Activated CD4-positive, alpha-beta T cell treated with anti-CD3 and anti-CD28 coated beads for 36 hours (primary cell): ENCODE measurements at places on chromosomes 5 and 9.

DNA sequence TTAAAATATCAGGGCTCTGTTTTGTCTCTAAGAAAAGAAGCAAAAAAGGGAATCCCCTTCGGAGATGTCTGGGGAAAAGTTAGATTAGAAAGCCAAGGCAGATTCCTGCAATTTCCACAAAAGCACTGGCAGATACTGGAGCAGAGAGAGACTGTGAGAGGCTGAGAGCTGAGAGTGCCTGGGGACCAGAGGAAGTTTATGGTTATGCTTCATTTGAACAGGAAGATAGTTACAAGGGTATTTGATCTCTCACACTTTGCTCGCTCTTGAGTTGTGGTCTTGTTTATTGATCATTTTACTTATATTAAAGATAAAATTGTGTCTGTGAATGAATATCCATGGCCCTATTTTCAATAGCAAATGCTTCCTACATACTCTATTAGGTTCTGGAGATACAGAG is 32.8 kb upstream of the FAM81B start:
- no peak for DNase-seq

GRCh38 chr5:172958331-172959046 is 735 bp upstream of the RPL26L1 start:
- peak; percentile 83 for DNase-seq

DNA sequence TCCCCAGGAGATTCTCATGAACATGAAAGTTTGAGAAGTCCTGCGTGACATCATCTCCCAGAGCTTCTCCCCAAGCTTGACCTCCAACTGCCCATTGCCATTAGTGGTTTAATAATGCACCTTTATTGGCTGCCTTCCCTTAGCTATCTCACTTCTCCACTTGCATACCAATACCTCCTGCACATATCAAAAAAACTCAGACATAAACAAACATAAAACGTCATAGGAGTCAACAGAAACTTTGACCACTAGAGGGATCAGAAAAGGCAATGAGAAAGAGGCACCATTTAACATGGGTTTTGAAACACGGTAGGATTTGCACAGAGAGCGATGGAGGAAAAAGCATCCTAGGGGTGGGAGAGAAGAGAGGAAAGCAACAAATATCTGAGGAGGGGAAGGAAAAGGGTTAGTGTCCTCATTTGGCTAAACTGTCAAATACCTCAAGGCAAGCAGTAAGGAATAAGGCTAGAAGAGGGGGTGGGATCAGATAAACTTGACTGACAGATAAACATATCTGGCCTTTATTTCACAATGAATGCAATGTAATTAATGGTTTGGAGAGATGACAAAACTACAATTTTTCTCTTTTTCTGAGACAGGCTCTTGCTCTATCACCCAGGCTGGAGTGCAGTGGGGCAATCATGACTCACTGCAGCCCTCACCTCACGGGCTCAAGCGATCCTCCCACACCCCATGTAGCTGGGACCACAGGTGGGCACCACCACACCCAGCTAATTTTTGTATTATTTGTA is 27.0 kb downstream of the GNAQ start:
- DNase-seq = no peak

DNA sequence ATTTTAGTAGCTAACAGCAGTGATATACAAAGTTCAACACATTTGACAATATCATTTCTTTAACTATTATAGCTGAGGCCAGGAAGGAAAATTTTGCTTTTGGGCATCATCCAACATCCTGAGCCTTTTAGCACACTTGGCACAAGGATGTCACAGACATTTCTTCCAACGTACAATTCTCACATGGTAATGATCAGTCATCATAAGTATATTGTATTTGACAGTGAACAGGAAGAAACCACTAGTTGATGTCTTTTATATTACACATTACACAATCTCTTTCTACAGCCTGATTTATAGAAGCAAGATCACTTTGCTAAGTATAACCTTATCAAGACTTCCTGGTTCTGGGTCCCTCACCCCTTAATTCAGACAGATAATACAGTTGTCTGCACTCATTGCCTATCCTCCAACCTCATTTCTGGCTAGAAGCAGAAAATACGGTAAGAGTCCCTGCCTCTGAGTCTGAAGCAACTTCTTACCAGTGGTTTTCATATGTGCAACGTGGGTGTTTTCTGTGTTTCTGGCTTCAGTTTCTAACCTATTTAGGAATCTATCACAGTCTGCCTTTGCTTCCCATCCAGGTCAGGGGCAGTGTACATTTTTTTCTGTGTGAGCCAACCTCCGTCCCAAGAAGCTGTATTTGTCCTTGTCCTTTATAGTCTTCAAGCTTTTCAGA is 167.8 kb downstream of the PAM start:
- no peak for DNase-seq

DNA sequence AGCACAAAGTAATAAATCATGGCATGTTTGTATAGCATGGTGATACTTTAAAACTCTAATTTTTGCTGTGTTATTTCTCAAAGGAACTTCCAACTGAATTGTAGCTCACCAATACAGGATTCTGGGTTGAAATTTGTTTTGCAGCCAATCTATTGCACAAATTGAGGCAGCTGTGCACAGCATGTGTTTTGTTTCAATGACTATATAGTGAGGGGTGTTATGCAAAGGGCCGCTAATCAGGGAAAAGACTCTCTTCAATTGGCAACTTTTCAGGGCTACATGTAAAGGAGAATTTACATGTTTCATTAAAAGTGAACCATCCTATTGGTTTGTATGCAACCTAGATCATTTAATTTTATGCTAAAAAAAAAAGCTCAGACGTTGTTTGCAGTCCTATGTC is 44.6 kb downstream of the PLPPR1 start:
- no peak for DNase-seq

DNA sequence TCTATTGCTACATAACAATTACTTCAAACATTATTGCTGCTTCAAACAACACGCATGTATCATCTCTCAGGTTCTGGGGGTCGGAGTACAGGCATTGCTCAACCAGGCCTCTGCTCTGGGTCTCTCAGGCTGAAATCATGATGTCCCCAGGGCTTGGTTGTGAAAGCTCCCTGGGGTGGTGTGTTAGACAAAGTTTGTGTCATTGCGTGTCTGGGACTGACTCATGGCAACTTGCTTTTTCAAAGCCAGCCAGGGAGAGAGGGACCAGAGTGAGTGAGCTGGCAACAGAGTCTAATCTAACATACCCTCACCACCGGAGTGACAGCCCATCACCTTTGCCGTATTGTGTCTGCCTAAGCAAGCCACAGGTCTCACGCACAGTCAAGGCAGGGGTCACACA is 259.2 kb upstream of the NFIL3 start:
- no peak for DNase-seq

DNA sequence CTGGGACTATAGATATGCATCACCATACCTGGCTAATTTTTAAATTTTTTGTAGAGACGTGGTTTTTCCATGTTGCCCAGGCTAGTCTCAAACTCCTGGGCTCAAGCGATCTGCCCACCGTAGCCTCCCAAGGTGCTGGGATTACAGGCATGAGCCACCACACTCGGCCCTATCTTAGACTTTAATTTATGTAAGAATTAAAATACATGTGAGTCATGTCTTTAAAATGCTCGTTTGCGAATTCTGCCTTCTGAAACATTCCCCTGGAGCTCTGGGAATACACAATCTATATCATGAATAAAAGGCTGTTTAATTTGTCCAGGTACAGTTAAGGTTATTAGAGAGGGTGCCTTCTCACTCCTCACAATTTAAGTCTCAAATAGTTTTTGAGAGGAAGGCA is 32.8 kb downstream of the RHOBTB3 start:
- DNase-seq = no peak

DNA sequence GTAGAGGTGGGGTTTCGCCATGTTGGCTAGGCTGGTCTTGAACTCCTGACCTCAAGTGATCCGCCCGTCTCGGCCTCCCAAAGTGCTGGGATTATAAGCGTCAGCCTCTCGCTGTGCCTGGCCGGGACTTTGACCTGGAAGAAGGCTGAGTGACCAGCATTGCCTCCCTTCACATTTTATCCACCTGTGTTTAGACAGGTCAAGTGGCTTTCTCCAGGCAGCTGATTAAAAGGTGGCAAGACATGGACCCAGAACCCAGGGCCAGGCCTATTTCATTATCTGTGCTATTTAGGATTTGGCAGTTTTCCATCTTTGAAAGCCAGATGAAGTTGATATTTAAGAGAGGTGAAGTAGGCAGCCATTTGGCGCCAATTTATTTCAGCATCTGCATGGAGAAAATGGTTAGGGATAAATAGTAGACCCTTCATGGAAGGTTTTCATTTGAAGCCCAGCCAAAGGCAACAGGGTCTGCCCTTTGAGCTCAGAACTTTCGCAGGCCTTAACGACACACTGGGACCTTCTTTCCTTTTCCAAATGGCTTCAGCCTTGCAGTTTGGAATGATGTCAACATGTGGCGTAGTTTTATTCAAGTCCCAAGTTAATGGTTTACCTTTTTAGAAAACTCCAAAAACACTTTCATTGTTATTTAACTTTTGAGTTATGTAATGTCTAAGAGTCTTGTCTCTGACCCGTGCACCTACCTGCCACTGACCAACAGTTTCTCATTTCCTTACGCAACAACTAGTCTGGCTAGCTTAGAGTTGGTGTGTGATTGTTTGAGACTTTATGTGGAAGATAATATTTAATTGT is 8.4 kb downstream of the DAPK1 start:
- DNase-seq = no peak

GRCh38 chr9:121354141-121354540 is 15.9 kb downstream of the STOM start:
- no peak for DNase-seq

DNA sequence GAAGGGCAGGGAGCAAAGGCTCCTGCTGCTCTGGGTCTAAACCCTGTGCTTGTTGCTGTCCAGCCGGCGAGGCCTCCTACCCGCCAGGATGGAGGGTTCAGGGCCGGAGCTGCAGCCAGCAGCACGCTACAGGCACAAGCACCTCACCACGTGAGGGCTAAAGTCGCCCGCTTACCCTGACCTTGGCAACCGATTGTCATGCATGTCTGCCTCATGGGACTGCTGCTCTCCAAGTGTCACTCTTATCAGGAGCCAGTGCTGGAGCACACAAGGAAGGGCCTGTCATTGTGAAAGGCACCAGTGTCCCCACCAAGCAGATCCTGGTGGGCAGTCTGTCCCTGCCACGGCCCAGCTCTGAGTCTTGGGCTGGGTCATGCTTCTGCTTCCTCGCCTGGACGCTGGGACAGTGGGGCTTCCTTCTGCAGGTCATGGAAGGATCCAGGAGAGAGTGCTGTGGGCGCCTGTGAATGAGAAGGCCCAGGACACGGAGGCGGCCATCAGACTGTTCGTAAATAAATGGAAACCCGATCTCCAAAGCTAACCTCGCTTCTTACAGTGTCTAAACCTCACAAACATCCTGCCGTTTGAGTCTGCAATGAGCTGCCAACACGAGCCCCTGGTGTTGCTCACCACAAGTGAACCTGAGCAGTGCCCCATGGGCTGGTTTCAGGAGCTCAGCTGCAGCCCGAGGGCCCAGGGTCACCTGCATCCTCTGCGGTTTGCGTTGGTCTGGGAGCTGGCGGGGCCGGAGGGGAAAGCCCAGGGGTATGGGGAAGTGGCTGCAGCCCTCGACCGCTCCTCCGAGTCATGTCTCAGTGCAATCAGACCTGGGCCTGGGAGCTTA is 58.2 kb upstream of the RXRA start:
- DNase-seq = no peak

DNA sequence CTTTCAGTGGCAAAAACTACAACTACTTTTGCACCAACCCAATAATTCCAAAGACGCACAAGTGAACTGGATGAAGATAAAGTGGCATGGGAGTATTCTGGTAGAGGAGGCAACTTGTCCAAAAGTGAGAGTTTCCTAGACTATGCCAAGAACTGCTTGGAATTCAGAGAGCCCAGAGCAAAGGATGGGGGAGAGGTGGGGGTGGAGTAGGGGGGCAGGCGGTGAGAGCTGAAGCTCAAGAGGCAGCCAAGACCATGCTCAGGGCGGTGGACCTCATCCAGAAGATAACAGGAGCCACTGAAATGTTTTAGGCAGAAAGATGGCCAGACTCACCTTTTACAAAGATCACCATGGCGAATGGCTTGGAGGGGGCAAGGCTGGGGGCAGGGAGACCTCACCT is 242.5 kb downstream of the SEC61B start:
- DNase-seq = no peak

DNA sequence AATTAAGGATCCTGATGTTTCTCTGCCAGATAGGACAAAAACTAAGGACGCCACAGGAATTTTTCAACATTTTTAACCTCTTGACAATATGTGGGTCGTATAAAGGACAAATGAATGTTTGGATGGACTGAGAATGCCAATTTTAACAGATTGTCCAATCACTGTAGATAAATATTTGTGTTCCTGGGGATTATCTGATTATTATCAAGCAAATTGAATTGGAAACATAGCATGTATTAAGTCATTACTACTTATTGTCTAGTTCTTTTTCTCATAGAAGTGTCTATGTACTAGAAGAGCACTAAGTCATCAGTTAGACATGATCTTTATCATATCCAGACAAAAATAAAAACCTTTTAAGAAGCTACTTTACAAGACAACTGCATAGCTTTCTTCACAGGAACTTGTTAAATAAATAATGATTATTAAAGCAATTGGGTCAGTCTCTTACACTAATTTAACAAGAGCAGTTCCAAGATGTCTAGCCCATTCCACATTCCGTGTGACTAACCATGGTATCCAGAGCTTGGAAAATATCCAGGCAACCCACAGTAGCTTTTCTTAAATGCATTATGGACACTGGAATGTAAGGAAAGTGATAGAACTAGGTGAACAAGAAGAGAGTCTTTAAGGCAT is 127.5 kb upstream of the CDKN2B start:
- DNase-seq = no peak

- no peak for DNase-seq
Measured at GRCh38 chr9:27089706-27090105, 19.3 kb upstream of the TEK start.

DNA sequence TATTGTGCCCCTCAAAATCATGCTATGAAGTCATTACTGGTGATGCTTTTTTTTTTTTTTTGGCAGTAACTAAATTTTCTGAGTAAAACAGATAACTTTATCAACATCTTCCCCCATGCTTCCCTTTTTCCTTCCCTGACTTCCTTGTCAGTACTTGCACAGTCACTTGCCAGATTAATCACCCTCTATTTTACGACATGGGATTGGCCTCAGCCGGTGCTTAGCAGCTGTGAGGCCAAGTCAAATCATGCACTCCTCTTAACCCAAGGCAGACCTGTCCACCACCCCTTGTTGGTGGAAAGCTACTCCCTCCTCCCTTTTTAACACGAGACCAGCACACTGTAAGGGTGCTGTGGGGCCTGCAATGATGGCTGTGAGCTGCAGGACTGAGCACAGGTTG is 118.0 kb upstream of the OTULINL start:
- no peak for DNase-seq

DNA sequence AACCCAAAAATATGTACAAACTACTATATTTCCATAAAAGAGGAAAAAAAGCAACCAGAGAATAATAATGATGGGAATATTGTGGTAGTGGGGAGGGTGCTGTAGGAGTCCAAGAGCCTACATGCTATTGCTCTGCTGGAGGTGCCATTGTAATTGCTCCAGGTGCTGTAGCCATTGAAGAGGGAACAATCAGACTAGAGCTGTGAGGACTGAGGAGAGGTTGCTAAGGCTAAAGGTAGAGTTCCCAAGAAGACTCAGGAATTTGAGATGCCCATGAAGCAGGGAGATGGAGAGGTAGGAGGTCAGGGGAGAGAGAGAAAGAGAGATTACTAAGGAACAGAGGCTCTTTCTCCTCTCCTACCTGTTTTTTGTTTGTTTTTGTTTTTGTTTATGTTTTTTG is 394.0 kb downstream of the DMRTA1 start:
- DNase-seq = no peak
